Fibroblast of skin of scalp (primary cell): ENCODE measurements at places on chromosomes 12 and 14.

DNA sequence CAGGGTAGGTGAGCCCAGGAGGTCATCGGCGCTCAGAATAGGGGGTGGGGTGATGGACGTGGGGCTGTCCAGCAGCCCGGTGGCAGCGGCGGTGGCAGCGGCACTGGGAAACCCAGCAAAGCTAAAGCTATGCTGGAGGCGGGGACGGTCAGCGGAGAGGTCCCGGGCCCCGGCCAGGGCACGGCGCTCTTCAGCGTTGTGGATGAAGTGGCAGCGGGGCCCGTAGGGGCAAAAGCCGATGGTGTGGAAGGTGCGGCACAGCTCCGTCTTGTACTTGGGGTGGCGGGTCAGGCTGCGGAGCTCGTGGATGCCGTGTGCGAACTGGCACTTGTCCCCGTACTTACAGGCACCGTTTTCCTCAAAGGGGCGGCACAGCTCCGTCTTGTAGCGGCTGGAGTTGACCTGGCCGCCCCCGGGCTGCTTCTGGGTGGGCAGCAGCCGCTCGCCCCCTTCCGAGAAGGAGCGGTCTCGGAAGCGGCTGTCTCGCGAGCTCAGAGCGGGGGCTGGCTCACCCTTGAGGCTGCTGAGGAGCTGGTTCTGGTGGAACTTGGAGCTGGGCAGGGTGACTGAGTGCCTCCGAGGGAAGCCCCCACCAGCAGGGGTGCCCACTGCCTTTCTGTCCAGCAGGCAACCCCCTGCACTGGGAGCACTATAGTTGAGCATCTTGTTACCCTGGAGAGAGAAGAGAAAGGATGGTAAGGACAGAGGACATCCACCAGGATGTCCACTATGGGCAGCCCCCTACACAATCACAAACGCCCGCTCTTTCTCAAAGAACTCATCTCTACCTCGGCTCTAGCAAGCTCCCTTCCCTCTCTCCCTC is 2.8 kb downstream of the ZFP36L1 start:
- DNase-seq: no peak

GRCh38 chr12:52044292-52044983 is 6.8 kb upstream of the NR4A1 start:
- peak; percentile 58 for DNase-seq

GRCh38 chr14:68285421-68286179 is 466.0 kb downstream of the RAD51B start:
- peak; percentile 59 for DNase-seq

DNA sequence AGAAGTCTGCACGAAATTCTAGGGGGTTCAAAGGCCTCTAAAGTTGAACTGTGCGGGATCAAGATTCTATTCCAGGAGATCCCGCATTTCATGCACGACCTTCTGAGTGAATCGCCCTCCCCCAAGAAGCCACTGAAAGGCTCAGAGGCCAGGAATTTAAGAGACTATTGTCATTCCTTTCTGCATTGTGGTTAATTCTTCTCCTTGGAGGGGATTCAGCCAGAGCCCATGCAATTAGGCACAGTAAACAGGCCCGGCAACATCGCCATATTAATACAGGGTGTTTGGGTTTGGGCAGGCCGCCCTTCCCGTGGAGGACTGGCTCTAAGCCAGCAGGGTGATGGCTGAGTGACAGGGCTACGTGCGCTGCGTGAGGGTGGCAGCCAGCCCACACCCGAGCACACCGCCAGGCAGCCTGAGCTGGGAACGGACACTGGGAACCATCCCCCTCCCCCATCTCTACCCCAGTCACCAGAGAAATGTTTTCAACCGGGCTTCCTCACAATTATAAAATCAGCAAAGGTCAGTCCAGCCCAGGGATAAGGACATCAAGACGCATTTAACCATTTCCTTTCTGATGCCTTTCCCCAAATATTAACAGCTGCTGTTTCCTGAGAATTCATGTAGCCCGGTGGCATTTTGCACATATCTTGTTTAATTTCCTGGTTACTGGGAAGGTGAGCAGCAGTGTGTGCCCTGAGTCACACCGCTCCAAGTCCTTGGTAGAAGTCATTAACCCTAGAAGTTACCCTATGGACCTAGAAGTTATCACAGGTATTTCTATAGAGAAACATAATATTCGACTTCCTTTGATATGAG is 12.5 kb downstream of the EGLN3 start:
- peak; percentile 81 for DNase-seq

DNA sequence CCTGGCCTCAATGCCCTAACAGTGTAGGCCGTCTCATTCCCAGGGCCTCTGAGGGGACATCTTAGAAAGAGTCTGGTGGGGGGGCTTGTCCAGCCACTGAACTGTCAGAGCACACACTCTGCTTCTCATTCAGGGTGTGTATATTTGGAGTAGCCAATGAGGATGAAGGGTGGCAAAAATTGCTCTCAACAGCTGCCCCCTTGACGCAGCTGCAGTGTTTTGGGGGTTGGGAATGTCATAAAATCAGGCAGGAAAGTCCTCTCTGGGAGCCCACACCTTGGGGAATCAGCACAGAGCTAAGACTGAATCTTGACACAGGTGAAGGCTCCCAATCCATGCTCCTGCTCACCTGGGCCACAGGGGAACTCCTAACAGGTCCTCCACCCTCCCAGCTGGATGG is 1.5 kb downstream of the RASAL1 start:
- no peak for DNase-seq

DNA sequence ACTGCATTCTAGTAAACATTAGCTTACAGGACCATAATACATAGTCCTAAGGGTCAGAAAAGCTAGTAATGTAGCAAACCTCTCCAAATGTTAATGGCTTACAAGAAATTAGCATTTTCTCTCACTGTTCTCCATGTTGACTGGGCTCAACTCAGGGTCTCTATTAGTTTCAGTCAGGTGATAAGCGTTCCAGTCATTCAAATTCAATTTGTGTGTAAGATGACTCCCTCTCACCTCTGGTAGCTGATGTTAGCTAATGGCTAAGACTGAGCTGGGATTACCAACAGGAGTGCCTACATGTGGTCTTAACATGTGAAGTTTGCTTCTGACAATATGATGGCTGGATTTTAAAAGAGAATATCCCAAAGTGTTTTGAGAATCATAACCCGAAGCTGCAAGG is 630.5 kb upstream of the USP15 start:
- no peak for DNase-seq

GRCh38 chr12:117125272-117125613 is 26.0 kb upstream of the TESC start:
- no peak for DNase-seq

DNA sequence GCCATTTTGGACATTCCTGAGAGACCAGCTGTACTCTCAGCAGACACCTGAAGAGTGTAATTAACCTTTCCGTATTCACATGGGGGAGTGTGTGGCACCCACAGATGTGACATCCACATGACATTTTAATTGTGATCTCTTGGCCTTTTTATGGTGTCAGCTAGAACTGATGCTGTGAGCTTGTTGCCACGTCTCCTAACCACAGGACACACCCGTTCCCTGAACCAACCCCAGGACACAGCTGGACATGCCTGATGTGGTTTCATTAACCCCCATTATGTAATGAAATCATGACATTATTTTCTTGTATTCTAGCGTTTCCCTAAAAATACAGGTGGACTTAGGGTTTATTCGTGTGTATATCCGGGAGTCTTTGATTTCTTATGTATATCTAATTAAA is 1036.1 kb downstream of the TMEM121 start:
- no peak for DNase-seq

GRCh38 chr12:116635487-116635886 is 76.3 kb downstream of the MAP1LC3B2 start:
- no peak for DNase-seq

DNA sequence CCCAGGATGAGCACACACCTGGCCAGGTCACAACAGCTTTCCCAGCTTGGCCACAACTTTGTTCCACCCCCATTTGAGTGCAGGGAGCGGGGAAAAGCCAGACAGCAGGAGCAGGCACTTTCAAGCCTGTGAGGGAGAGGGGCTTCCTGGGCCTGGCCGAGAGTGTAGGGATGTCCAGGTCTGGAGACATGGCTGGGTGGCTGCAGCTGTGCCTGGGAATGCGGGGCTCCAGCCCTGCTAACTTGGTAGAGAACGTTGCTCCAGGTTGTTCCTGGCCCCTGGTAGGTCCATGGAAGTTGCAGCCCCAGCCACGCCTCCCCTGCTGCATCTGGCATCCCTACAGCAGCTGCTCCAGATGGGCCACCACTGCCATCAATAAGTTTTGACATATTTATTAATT is 738.5 kb downstream of the SLC6A15 start:
- DNase-seq: no peak

DNA sequence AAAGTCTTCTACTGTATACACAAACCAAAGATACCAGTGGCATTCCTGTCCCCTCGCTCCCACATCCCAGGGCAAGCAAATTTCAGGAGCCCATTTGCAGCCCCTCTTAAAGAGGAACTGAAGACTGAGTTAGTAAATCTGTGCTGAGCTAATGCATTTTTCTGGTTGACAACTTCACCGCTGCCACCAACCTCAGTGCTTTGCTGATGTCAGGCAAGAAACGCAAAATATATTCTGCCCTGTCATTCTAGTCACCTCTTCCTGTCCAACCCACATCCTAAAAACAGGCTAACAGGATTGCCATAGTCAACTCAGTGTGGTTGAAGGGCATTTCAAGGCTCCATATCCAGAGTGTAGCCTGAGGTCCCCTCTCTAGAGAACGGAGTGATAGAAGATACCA is 59.4 kb upstream of the FICD start:
- no peak for DNase-seq

GRCh38 chr14:33505266-33505962 is 445.5 kb downstream of the EGLN3 start:
- no peak for DNase-seq

DNA sequence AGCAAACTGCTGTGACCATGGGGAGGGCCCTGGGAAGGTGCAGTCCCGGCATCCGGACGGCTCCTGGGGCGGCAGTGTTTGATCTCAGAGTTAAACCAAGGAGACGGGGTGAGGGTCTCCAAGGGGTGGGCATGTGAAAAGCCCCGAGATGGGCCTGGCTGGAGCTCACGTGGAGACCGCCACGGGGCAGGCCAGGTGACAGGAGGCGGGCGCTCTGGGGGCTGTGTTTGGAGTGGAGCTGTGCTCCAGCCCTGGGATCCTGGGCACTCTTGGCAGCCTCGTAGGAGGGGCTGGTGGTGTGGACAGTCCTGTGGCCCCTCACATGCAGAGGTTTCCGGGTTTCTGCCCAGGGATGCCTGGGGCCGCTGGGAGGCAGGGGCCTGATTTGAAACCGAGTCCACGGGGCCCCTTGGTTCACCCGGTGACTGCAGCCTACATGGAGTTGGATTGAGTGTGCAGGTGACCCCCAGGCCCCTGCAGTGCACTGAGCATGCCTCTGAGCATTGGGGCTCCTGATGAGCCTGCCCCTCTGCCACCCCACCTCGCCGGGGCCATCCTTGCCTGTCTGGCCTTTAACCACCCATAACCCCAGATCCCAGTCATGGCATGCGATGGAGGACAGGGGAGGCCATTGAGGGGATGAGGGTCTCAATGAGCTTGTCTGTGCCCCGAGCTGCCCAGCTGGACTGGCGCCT is 8.4 kb downstream of the KIF26A start:
- DNase-seq: no peak

- no peak for DNase-seq
These were observed 474 bp upstream of the CIT start for GRCh38 chr12:119877639-119877948.

DNA sequence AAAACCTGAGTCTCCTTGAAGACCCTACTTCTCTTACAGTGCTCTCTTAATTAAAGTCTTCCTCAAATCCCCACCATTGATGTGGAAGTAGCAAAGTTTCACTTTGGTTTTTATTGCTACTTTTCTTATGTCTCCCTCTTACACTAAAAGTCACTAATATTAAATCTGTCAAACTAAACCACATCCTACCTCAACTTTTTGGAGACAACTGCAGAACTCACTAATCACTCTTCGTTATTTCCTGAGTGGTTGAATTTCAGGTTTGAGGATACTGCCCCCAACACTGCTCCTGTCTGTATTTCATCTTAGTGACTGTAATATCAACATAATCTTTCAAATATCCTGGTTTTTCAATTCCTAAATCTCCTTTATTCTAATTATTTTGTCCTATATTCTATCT is 213.0 kb upstream of the PDE3A start:
- DNase-seq: no peak

- DNase-seq: no peak
These were observed 133.7 kb downstream of the ADGRD1 start for GRCh38 chr12:131087302-131087818.

DNA sequence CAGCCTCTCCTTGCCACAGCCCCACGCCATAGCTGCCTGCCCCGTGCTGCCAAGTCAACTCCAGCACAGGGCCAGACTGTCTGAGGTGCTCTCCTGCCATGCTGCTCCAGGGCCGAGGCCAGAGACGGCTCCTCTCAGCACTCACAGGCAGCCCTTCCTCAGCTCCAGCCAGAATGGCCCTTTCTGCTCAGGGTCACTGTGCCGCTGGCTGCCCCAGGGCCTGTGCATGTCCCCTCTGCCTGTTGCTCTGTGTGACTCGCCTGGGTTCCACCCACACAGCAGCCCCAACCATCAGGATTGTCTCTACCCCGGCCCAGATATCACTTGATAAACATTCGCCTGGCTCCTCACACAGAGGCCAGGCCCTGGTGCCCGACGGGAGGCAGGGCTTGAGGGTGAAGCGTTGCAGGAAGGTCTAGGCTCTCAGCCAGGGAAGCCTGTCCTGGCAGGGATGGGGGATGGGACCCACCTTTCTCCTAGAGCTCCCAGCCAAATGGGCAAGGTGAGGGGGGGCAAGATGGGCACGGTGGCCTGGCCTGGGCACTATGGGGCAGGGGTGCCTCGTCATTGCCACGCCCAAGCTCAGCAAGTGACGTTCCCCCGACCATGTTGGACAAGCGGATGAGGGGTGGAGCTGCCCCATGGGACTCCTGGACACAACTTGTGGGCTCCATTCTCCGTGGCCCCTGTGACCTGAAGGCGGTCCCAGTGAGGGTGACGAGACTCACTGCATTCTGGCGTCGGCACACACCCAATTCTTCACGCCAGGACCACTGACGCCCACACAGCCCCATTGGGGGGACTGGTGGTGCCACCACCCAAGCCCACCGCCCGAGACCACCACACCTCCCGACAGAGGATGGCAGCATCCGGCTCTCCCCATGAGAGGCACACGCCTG is 27.4 kb upstream of the BTBD6 start:
- no peak for DNase-seq

- no peak for DNase-seq
These were observed 80.9 kb upstream of the OTX2 start for GRCh38 chr14:56891226-56891625.

GRCh38 chr12:79559591-79559990 is 131.2 kb downstream of the PAWR start:
- no peak for DNase-seq

GRCh38 chr12:110718222-110718908 is 24.3 kb downstream of the PPP1CC start:
- no peak for DNase-seq
